ENCODE measurements at places on chromosomes 1 and 21.

DNA sequence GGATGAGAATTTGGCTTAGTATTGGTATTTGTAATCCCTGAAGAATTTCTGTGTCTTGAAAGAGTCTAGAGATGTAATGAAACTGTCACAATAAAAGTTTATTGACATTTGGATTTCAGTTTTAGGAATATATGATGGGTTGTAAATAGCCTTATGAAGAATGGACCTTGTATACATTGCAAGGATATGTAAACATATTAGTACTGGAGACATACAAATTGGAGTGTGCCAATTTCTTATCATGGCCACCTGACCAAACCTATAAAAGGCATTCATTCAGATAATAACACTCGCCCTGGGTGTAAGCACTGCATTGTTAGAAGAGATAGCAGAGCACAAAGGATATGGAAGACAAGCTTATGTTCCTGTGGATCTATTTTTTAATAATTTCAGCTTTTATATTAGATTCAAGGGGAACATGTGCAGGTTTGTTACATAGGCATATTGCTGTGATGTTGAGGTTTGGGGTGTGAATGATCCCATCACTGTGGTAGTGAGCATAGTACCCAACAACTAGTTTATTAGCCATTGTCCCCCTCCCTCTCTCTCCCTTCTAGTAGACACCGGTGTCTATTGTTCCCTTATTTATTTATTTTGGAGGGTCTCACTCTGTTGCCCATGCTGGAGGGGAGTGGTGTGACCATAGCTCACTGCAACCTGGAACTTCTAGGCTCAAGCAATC, 8.6 kb downstream of the S1PR1 start:
- no peak for DNase-seq

DNA sequence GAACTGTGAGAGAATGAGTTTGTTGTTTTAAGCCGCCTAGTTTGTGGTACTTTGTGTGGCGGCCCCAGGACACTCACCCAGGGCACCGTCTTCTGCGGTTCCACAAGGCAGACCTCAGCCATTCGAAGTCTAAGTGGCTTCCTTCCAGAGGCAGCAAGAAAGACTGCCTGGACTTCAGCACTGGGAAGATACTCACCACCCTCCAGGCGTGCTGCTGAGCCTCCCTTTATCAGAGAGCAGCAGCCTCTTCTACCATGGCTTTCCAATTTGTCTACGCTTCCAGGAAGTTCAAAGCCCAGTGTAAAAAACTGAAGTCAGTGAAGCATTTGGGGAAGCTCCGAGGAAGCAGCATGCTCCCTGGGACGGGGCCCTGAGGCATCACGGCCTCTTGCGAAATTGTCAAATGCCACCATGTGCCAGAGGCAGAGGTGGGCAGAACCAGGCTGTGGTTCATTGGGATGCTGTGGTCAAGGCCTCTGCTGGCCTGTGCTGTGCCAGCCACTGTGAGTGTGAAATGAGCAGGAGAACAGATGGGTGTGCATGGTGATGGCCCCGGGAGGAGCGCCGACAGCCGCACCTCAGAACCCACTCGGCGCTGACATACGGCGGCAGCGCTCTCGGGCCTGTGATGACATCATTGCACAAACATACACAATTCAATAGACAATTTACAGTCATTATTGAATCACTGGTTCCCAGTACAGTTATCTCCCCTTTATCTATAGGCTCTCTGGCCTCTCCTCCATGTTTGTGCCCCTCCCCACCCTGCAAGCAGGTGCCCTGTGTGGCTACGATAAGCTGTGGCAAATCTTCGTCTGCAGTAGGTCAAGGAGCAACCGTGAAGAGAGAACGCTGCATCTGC, 110.4 kb downstream of the PDE9A start:
- no peak for DNase-seq

- DNase-seq, result no peak
These were observed 284.3 kb downstream of the LMO4 start for GRCh38 chr1:87612956-87613355.

DNA sequence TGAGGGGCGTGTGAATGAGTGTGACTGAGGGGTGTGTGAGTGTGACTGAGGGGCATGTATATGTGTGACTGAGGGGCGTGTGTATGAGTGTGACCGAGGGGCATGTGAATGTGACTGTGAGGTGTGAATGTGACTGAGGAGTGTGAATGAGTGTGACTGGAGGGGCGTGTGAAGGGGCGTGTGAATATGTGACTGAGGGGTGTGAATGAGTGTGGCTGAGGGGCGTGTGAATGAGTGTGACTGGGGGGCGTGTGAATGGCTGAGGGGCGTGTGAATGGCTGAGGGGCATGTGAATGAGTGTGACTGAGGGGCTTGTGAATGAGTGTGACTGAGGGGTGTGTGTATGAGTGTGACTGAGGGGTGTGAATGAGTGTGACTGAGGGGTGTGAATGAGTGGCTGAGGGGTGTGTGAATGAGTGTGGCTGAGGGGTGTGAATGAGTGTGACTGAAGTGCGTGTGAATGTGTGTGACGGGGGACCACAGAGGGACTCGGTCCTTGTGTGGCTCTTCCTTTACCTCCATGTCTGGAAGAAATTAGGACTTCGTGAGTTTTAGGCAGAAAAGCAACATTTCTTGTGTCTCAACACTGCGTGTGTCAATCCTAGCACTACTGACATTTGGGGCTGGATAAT, 105.8 kb downstream of the GLIS1 start:
- DNase-seq, result no peak

- DNase-seq, result no peak
These were observed 202.6 kb downstream of the PTPRC start for GRCh38 chr1:198841477-198841876.

GRCh38 chr1:31122741-31123140, 57.2 kb upstream of the PUM1 start:
- DNase-seq, result no peak
